ENCODE measurements at places on chromosomes 12 and 14. TPM values are rescaled to one million over a fixed set of nuclear protein-coding genes. Genes with fewer than 3 reads are reported as not detected.
A peak's percentile ranks its signal among the peaks of the same experiment; 100 is the strongest.

MEG3 gene
- total RNA-seq: 14.3 TPM

MANSC4 gene
- not detected for total RNA-seq

CDC42BPB gene
- total RNA-seq: 235 TPM

KRT3 gene
- not detected for total RNA-seq

TOMM20L gene
- total RNA-seq: not detected

KRT1 gene
- not detected for total RNA-seq

DNA sequence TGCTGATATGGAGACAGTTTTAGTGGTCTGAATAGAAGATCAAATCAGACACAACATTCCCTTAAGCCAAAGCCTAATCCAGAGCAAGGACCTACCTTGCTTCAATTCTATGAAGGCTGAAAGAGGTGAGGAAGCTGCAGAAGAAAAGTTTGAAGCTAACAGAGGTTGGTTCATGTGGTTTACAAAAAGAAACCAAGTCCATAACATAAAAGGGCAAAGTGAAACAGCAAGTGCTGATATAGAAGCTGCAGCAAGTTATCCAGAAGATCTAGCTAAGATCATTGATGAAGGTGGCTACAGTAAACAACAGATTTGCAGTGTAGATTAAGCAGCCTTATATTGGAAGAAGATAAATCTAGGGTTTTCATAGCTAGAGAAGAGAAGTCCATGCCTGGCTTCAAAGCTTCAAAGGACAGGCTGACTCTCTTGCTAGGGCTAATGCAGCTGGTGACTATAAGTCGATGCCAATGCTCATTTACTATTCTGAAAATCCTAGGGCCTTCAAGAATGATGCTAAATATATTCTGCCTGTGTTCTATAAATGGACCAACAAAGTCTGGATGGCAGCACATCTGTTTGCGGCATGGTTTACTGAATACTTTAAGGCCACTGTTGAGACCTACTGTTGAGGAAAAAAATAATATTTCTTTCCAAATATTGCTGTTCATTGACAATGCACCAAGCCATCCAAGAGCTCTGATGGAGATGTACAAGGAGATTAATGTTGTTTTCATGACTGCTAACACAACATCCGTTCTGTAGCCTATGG is 361.0 kb downstream of the DPF3 start:
- DNase-seq: no peak

- no peak for DNase-seq
Measured at GRCh38 chr12:51409846-51410245, 14.8 kb upstream of the SLC4A8 start.

DNA sequence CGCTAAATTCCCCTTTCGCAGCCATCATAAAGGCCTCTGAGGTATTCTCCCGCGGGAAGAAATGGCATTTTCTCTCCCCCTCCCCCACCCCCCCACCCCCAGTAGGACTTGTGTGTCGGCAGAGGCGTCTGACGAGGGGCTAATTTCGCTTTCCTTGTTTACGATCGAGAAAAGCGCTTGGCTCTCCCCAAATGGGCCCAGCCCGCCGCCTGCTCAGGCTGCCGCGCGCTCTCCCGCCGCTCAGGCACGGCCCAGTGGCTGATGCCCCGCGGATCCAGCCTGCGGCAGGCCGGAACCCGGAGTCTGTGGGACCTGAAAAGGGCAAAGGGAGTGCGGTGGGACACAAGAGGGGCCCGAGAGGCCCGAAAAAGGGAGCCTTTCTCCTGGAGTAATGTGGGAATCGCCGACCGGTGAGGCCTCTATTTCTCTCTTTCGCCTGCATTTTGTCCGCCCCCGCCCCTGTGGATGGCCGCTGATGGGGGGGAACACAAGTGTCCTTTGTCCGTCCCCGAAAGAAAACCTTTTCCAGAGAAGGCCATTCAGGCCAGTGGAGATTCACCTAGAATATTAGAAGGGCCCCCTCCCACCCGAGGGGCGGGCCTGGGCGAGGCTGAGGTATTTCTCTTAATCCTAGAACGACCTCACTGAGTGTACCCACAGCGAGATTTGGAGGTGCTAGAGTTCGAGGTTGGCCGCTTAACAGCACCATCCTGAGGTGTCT is 9.0 kb upstream of the HOXC6 start:
- DNase-seq: no peak

DNA sequence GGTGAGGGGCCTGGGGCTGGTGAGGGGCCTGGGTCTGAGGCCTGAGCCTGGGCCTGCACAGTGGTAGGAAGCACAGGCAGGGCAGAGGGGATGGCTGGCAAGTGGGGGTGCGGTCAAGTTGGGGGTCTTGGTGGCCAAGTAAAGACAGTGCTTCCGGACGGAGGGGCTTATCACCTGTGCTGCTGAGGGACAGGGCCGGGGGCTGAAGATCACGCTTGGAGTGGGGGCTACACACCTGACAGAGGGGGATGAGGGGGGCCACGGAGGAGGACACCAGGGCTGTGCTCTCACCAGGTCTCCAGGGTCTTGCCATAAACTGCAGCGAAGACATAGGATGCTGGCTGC is 12.2 kb downstream of the TEDC1 start:
- no peak for DNase-seq

DNA sequence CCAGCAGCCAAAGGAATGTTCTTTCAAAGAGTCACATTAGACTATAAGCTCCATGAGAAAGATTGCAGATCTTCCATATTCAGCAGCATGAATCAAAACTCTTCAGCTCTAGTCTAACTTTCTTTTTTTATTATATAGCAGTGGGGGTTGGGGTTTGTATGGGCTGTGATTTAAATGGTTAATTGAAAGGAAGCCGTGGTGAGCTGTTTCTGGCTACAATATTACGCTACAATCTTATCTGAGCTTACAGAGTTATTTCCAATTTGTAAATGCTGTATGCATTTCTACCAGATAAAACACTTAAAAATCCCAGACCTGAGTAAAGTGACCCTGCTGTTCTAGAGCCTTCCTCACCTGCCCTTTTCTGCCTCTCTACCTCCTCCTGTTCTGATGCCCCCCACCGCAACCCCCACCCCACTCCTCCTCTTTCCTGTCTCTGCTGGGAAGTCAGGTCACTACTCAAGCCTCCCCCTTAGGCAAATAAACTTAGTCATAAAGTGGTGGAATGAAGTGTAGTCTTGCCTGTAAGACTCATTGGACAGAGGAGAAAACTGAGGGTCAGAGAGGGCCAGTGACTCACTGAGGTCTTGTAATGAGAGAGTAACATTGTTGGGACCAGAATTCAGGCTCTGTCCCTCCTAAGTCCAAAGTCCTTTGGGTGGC is 1089.5 kb downstream of the BCL11B start:
- DNase-seq: peak; percentile 89

GRCh38 chr12:120901818-120902217 is 2.3 kb downstream of the SPPL3 start:
- DNase-seq: no peak

DNA sequence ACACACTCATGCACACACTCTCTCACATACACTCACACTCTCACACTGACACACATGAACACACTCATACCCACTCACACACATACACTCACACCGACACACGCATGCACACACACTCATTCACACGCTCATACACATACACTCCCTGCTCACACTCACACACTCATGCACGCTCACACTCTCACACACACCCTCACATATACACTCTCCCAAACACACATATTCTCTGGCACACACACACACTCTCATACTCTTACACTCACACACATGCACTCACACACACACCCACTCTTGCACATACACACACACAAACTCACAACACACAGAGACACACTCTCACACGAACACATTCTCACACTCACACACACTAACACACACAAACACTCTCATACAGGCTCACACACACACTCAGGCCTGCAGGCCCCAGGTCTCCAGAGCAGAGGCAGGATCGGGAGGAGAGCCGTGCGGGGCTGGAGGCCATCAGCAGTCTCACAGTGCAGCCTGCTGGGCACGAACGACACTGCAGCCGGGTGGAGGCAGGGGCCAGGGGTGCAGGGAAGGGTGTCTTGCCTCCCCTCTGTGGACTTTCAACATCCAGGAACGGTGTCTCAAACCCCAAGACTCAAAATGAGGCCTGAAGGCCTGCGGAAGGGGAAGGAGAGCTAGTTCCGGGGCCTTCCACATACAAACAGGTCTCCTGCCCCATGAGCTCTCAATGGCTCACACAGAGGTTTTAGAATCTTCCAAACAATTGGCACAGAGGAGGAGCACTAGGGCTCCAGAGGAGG is 148.7 kb downstream of the ANO2 start:
- DNase-seq: no peak

DNA sequence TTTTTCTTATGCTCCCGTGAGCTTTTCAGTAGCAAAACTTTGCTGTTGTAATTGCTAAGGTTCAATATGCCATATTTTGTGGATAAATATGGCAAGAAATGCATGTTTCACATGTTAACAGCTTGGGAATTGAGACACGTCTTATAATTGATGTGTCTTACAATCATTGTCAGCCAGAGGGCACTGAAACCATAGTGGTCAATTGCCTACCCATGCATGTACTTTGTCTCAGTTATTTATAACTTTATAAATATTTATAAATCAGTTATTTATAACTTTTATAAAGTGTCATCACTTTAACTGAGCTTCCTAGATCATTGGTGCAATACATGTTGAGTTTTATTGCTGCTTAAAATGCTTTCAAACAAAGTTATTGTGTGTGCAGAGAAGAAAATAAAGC is 82.0 kb downstream of the CATSPERB start:
- DNase-seq: peak; percentile 55

DNA sequence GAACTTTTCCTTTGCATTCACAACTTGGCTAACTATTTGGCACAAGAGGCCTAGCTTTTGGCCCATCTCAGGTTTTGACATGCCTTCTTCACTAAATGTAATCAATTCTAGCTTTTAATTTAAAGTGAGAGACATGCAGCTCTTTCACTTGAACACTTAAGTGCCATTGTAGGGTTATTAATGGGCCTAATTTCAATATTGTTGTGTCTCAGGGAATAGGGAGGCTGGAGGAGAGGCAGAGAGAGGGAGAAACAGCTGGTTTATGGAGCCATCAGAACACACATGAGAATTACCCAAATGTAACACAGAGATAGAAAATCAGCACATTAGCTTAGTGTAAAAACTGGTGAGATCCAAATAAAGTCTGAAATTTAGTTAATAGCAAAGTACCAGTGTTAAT is 157.4 kb downstream of the RPAP3 start:
- DNase-seq: no peak

GRCh38 chr12:50530532-50530931 is 25.7 kb downstream of the DIP2B start:
- DNase-seq: no peak

DNA sequence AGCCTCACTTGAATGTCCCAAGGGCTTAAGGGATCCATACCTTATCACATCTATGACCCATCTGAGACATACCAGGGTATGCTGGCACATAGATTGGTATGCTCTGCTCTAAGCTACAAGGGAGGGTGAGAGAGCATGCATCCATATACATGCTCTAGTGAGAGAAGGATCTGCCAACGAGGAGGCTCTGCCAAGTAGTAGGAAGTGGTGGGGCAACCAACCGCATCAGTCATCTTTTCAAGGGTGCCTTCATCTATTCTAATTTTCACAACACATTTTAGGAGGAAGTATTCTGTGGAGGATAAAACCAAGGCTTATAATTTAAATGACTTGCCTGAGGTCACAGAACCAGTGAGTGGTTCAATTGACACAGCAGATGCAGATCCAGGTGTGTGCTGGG is 6.6 kb upstream of the PPM1A start:
- no peak for DNase-seq

DNA sequence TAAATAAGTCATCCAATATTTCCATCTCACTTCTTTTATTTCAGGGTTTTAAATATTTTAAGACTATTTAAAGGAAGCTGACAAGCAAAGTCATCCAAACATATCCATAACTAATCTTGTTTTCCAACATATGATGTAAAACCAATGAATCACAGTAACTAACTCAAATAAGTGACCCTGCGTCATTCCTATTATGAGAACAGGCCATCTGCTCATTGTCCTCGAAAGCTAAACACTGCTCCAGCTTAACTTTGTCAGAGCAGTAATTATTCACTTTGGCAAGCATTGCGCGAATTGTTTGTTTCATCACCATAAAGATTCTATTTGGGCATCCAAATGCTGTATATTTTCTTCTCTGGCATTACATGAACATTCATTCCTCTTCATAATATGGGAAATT is 99.1 kb downstream of the CAPZA3 start:
- no peak for DNase-seq

- DNase-seq: peak; percentile 95
Measured at GRCh38 chr12:26318661-26319068, 123.3 kb downstream of the SSPN start.

DNA sequence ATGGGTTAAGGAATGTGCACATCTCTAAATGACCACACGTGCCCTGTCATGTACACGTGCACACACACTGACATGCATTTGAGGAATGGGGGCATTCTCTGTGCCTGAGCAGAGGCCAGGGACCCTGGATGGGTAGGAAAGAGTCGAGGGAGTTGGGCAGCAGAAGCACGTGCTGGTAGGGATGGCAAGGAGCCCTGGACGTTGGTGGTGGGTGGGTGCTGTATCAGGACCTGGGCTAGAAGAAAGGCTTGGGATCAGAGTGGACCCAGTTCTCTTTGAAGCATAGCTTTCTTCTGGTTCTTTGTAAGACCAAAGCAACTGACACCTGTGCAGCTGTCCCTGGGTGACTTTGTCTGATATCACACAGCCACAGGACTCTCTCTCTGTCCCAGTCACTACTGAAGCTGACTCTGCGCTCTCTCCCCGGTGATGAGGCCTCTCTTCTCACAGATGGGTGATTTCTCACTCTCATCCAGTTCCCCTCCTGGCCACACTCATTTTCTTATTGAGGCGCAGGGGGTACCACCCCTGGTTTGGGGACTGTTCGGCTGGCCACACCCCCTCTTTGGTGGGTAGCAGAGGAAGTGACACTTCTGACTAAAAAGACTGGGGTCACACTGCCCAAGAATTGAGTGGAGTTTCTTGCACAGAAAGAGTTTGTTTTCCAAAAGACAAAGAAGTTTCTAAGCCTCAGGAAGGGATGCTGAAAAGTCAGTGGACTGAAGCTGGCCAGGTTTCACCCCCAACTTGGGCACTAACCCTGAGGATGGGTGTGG is 171.7 kb upstream of the RTL1 start:
- no peak for DNase-seq

- no peak for DNase-seq
Measured at GRCh38 chr12:50784501-50784900, 20.6 kb downstream of the ATF1 start.
